Osteoblast (primary cell): ENCODE measurements at places on chromosomes 5 and 9. TPM values are rescaled to one million over a fixed set of nuclear protein-coding genes. Genes with fewer than 3 reads are reported as not detected.

GRCh38 chr5:134209477-134210245 is 16.2 kb downstream of the PPP2CA start:
- DNase-seq = no peak

- peak; percentile 97 for DNase-seq
Observed at GRCh38 chr9:104863180-104863883, 64.6 kb downstream of the ABCA1 start.

- no peak for DNase-seq
Observed at GRCh38 chr5:132072528-132072927, 1.1 kb upstream of the CSF2 start.

- DNase-seq = no peak
Observed at GRCh38 chr5:33182986-33183385, 257.8 kb upstream of the TARS1 start.

DNA sequence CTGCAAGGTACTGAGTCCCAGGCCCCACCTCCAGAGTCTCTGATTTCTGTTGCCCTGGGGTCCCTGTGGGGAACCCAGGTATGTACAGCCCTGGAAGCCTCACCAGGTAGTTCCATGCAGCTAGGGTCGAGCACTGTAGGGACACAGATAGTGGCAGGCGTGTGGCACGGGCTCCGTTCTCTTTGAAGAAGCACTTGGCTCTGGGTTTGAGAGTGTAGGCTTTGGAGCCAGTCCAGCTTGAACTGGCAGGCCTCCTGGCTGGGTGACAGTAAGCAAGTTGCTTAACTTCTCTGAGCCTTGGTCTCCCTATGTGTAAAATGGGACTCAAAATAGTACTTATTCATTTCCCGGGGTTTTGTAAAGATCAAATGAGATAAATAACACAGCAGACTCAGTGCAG is 5.6 kb downstream of the OLFM1 start:
- no peak for DNase-seq

- DNase-seq = peak; percentile 99
Observed at GRCh38 chr5:179342577-179342976, 2.7 kb downstream of the ADAMTS2 start.

DNA sequence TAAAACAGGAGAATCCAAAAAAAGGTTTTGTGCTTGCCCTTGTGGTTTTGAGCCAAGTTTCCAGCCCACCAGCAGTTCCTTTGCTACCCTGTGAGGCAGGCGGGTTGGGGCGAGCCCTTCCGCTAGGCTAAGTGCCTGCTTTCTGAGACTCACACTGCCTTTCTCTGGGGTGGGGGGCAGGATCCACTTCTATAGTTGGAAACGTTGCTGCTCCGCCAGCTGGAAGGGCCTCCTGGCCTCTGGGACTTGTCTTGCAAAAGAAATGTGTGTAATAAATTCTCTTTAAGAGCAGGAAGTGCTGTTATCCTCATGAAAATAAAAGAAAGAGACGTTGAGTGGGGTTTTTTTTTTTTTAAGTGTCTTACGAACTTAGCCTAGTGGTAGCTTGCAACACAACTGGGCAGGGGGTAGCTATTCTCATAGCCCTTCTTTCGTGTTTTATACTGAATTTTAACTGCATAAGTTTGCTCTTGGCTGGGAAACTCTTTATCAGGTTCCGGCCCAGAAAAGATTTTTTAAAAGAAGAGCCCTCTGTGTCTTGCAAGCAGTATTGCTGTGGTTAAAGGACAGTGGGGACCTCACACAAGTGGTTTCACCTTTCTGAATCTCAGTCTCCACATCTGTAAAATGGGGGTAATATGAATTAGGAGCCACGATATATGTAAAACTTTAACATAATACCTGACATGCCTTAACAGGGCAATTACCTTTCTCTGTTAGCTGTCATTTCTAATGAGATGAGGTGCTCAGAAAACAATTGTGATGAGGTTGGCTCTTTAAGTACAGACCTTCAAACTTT is 19.8 kb downstream of the JADE2 start:
- peak; percentile 18 for DNase-seq

- peak; percentile 86 for DNase-seq
Observed at GRCh38 chr5:73213566-73213998, 40.6 kb downstream of the TMEM174 start.

- no peak for DNase-seq
Observed at GRCh38 chr9:110947491-110948044, 90.7 kb downstream of the LPAR1 start.

DNA sequence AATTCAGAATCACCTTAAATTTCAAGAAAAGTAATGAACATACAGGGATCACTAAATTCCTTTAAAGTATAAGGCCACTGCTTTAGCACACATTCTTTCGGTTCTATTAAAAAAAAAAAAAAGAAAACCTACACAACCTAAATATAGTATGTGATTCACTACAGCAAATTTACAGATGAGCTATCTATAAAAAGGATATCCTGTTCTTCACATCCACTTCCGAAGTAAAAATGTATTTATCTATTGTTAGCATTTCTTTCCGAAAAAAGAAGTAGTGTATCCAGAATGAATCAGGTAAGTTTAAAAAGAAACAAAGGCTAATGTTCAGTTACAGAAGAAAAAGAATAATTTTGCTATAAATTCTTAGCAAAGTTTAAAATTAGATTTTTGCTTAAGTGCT is 70.2 kb downstream of the ECPAS start:
- no peak for DNase-seq

GRCh38 chr9:105706156-105706555 is 11.8 kb downstream of the TMEM38B start:
- no peak for DNase-seq

GRCh38 chr9:137263506-137263905 is 8.4 kb downstream of the NELFB start:
- DNase-seq = peak; percentile 29

GRCh38 chr9:68841276-68842052 is 136.4 kb downstream of the PIP5K1B start:
- DNase-seq = no peak

DNA sequence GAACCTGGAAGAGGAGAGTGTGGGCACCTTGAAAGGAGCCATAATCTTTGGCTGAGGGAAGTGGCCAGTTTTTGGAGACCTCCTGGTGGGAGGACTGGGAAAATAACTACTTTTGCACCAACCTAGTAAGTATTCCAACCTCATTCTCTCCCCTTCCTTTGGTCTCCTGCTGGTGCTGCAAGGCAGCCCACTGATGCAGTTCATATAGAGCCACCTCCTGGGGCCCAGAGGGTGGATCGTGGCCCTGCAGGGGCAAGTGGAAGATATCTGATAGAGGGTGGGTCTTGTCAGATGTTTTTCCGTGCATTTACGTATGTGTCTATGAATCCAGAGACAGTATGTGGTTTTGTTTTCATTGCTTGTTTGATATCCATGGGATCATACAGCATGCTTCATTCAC is 172.8 kb upstream of the PITX1 start:
- no peak for DNase-seq

DNA sequence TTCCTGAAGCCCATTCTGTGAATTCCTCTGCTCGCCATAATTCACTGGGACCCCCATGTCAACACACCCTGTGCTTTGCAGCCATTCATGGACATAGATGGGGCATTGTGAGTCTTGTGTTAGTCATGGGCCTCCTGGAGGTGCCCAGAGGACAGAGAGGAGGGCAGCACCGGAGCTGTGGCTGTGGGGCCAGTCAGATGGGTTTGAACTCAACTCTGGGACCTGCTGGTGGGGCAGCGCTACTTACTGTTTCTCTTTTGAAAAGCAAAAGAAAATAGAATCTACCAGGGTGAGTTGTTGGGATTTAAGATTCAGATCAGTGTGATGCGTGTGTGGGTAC is 11.3 kb upstream of the EXOC3 start:
- DNase-seq = peak; percentile 72

DNA sequence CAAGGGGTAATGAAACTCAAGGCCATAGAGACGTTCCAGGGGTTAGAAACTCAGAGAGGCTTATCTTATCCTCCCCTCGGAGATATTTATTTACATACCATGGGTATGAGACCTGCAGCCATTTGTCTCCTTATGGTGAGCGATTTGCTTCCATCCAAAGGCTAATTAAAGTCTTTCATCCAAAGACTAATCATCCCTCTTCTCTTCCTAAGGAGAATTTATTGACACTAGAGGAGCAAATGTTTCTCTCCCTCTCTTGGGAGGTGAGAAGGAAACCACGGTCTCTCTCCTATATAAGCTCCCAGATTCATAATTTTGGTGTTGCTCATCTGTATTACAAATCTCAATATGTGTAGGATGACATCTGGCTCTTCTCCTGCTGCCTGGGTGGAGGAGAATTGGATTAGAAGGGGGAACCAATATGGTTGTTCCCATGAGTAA is 31.0 kb upstream of the RPS23 start:
- no peak for DNase-seq

- no peak for DNase-seq
Observed at GRCh38 chr9:137965177-137965795, 87.7 kb downstream of the CACNA1B start.

GRCh38 chr9:14822666-14823065 is 87.6 kb downstream of the FREM1 start:
- DNase-seq = peak; percentile 54

GRCh38 chr5:158162479-158163034 is 303.6 kb upstream of the CLINT1 start:
- peak; percentile 32 for DNase-seq

DNA sequence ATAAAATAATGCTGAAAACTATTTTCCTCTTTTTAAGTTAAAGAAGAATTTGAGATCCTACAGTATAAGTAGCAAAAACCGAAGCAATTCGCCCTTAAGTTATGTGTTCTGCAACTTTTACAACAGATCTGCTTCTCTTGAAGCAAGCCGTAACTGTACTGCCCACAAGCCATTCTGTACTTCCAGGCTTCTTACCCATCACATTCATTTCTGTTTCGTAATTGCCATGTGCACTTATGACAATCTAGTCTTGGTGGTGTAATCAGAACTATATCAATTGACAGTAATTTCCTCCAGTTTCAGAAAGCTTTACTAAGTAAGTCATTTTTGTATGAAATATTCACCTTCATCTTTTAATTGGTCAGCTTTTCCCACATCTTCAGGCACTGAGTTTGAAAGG is 13.8 kb downstream of the SGTB start:
- no peak for DNase-seq

The TDRD7 gene
- 8.0 and 8.8 TPM in 2 replicates for total RNA-seq

The GABRA1 gene
- total RNA-seq = not detected in 2 replicates

The CMYA5 gene
- total RNA-seq = 2.1 and 2.2 TPM in 2 replicates

The KIF24 gene
- 1.8 TPM in 2 replicates for total RNA-seq

The AKNA gene
- 24.8 and 27.9 TPM in 2 replicates for total RNA-seq

The PAPPA gene
- total RNA-seq = 56.5 and 86.9 TPM in 2 replicates

The GAS1 gene
- total RNA-seq = 107 and 121 TPM in 2 replicates

The SPACA9 gene
- total RNA-seq = 3.6 and 4.4 TPM in 2 replicates

The ZFP2 gene
- 1.2 and 1.4 TPM in 2 replicates for total RNA-seq

The CDKN2B gene
- total RNA-seq = 50.7 and 51.9 TPM in 2 replicates

The SLC30A5 gene
- total RNA-seq = 42.0 and 47.7 TPM in 2 replicates

The FGF18 gene
- total RNA-seq = under 0.01 and 0.29 TPM in 2 replicates

The CNTNAP3 gene
- 0.88 and 1.4 TPM in 2 replicates for total RNA-seq
